ENCODE measurements at places on chromosomes 2 and 18.
A peak's percentile ranks its signal among the peaks of the same experiment; 100 is the strongest.

GRCh38 chr18:70494524-70494923 lies 205.7 kb downstream of the SOCS6 start:
- DNase-seq = no peak

DNA sequence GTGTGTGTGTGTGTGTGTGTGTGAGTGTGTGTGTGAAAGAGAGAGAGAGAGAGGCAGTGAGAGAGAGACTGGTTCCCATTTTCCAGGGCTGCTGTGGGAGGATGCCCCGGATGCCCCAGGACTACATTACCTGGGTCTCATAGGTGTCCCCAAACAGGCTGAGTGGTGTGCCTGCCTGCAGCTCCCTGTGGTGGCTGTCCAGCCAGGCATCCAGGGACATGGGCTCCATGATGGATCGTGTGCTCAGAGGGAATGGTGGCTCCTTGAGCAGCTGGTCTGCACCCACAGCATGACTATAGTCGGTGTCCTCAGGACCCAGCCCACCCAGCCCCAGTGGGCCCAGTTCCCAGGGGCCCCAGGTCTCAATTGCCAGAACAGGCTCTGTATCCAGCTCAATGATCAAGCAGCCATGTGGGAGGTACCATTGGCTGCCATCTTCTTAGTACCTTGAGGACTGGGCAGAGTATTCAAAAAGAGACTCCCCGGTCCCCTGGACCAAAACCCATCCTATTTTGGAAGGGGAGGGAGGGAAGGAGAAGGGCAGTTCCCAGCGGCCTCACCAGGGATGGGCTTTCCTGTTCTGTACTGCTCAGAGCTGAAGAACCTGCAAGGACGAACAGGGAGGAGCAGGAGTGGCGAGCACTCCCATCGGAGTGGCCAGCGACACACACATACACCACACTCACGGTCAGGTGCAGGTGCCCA lies 5.8 kb upstream of the OXER1 start:
- no peak for DNase-seq

GRCh38 chr2:64092502-64092901 lies 51.7 kb downstream of the PELI1 start:
- no peak for DNase-seq

DNA sequence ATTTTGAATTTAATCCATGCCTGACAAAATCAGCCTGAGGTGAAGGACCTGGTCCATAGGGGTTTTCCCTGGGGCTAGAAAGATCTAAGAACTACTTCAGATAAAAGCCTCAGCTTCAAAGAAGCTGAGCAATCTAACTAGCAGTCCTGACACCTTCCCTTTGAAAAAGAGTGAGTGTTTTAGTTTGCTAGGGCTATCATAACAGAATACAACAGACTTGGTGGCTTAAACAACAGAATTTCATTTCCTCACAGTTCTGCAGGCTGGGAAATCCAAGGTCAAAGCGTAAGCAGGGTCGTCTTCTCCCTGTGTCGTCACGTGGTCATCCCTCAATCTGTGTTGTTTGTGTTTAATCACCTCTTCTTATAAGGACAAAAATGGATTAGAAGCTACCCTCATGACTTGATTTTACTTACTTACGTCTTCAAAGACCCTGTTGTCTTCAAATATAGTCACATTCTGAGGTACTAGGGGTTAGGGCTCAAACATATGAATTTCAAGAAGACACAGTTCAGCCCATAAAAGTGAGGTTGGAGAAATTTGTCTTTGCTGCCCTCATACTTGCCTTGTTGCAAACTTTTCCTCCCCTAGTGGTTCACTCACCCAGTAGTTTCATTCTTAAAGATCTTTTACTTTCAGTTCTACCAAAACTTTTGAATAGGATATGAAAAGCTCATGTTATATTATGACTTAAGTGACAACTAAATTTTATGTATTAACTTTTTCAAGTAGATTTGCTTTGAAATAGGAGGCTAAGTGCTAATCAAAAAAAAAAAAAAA lies 673.8 kb downstream of the ARHGAP15 start:
- no peak for DNase-seq

DNA sequence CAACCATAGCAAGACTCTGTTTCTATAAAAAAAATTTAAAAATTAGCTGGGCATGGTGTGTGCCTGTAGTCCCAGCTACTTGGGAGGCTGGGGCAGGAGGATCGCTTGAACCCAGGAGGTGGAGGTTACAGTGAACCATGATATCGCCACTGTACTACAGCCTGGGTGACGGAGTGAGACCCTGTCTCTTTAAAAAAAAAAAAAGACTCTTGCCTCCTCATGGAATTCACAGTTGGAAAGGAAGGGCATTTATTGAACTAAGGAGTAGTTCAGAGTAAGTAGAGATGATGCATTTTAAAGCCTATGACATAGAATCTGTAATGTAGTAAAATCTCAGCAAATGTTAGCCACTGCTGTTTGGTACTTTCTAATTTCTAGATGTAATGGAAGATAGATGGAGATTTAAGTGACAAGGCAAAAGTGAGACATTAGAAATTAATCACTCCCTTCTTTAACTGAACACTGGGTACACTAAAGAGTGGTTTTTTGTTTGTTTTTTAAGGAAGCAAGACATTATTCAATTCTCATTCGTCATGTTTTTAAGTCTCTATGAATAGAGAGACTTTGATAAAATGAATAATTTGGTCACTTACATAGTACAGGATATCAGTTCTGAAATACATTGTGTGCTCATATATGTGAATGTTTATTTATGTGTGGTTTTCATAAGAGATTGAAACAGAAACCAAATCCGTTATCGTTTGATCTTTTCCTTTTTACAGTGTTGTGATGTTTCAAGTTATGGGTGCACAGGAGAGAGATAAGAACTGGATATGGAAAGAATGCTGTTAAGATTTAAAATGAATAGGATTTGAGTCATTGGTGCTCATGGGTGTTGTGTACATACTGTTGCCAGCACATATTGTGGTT lies 186.1 kb upstream of the STON1 start:
- no peak for DNase-seq

GRCh38 chr2:143259368-143259958 lies 130.2 kb downstream of the ARHGAP15 start:
- DNase-seq = peak; percentile 65

DNA sequence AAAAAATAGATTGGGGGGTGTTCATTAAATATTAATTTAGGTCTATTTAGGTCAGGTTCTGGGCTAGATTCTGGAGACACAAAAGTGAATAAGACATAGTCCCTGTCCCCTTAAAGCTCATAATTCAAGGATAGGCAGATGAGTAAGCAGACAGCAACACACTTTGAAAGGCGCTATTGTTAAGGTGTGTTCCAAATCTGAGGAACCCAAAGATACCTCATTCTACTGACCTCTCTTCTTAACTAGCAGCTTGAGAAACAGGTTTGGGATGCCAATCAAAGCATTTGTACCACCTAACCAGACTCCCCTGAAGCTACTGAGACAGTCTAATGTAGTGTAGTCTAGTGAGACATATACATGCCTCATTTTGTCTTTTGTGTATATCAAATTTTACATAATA lies 34.8 kb downstream of the SEMA4F start:
- DNase-seq = no peak

GRCh38 chr2:75031906-75032803 lies 73.7 kb downstream of the POLE4 start:
- no peak for DNase-seq

GRCh38 chr2:54503192-54503591 lies 47.1 kb downstream of the SPTBN1 start:
- DNase-seq = peak; percentile 15

DNA sequence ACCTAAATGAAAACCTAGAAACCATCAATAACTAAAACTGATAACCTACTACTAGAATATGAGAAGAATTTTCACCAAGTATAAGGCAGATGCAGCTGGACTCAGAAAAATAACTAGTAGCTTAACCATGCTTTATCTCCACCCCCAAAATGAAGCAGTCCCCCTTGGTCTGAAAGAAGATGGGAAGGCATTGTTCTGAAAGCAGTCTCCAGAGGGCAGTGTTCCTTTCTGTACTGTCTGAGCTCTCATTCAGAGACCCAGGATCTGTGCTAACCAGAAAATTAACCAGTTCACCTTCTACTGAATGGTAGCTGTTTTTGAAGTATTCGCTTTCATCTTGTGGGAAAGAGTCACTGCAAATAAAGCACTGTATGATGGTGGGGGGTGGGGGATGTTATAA lies 273.0 kb downstream of the PDE11A start:
- DNase-seq = no peak

DNA sequence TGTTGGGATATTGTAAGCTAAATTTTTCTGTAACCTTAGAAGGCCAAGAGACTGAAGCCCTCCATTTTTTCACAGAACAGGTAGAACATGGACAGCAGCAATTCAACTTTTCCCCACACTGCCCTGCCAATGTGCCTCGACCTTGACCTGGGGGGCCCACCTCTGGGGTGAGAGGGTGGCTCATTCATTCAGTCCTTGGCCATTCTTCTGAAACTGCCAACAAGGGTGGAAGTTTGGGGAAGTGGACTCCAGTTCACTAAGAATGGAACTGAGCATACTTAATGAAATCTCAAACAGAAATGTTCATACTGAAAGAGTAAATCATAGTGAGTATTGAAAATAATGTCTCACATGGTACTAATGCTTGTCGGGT lies 1.1 kb downstream of the EEF1B2 start:
- DNase-seq = no peak

DNA sequence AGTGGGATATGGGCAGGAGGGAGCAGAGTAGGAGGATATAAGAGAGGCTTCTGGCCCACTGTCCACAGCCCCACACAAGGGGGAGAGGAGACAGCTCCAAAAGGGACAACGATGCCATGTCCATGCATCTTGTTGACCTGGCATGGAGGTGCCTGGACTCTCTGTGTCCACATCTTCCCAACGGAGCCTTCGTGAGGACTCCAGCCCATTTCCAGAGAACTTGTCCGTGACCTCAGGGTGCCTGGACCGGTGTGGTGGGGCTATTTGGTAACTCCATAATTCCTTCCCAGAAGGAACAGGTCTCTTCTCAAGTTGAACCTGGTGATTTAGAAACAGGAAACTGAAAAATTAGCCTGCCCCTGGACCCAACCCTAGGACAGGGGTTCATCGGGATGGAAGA lies 133.9 kb downstream of the CYP26B1 start:
- no peak for DNase-seq

DNA sequence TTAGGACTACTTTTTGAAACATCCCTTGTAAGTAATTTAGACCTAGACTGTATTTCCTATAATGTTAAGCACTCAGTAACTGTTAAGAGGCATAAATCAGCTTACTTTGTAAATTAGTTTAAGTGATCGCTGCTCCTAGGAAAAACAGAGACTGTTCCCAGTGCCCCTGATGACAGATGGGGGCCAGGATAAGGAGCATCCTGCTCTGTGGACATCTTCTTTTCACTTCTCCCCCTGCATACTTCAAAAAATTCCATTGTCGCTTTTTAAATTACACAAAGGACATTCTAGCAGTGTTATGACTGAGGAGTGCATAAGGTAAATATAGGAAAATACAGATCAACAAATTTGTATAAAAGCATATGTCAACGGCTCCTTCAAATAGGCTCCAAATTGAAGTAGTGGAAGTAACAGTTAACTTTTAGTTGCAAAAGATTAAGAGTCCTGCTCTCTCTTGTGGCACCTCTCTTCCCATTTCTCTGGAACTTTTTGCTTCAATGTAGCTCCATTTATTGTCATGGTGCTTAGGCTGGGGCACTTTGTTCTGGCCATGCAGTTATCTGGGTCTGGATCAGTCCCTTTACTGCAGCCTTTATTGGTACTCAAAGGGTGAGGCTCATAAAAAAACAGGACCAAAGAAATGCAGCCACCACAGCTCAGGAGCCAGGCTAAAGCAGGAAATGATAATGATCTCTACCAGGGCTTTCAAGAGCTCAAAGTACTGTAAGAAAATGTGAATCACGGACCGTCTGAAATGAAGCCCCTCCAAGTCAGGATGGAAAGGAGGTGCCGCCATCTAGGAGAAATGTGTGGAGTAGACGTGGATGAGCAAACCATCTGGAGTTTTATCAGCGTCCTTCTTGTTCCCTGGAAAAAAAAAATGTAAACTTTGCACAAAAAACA lies 162.1 kb upstream of the ZNF516 start:
- DNase-seq = no peak

DNA sequence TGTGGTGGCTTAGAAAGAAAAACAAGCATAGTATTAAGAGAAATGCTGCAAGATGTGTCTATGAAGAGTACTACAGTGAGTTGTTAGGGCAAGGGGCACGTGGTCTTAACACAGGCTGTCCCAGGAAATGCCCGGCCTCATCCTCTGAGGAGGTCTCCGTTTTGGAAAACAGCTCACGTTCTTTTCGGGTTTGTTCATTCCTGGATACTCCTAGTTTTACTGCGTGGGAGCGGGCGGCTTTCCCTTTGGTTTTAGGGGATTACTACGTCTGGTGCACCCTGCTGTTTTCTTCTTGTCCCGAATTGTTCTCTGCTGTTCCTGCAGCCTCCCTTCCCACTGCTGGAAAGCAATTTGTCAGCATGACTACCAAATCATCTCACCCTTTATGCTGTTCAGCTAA lies 55.5 kb upstream of the RAB6D start:
- no peak for DNase-seq

- DNase-seq = peak; percentile 92
Measured at GRCh38 chr2:236168110-236169080, at the start of gene GBX2. TSS of gene GBX2 (minus strand) at chr2:236168386. CDS start at chr2:236167971, 415 bp downstream.

- peak; percentile 9 for DNase-seq
Measured at GRCh38 chr2:75560768-75561565, at the start of gene EVA1A. TSS of gene EVA1A (minus strand) at chr2:75560939. CDS start at chr2:75518140, 42,799 bp downstream.

GRCh38 chr2:72682061-72682460 lies 143.8 kb downstream of the EXOC6B start:
- DNase-seq = no peak

DNA sequence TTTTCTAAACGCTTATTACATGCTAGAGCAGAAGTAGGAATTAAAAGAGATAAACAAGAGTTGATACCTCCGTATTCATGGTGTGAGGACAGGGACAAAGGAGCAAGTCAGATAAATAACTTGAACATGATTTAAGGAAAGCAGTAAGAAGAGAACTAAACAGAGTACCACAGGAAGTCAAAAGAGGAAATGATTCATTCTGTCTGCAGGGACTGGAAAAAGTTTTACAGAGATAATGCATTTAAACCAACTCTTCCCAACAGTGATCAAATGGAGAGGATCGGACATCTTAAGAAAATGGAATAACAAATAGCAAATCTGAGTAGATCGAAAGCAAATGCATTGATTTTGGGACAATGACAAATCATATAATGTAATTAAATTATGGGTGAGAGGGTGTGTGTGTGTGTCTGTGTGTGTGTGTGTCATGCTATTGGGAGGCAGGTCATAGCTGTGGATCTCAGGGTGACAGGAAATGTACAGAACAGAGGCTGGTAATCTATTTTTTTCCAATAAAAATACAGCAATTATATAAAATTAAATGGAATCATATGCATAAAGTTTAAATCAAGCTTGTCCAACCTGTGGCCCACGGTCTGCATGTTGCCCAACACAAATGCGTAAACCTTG lies 113.4 kb downstream of the MC4R start:
- no peak for DNase-seq

- no peak for DNase-seq
Measured at GRCh38 chr2:5698134-5698533, 6.0 kb downstream of the SOX11 start.

- no peak for DNase-seq
Measured at GRCh38 chr18:51020536-51020935, 9.5 kb upstream of the SMAD4 start.

GRCh38 chr2:441258-442022 lies 153.5 kb upstream of the ALKAL2 start:
- DNase-seq = no peak

Measured in NCI-H446 (cell line).